ENCODE measurements at places on chromosomes 3 and 15. TPM values are rescaled to one million over a fixed set of nuclear protein-coding genes. Genes with fewer than 3 reads are reported as not detected.

DNA sequence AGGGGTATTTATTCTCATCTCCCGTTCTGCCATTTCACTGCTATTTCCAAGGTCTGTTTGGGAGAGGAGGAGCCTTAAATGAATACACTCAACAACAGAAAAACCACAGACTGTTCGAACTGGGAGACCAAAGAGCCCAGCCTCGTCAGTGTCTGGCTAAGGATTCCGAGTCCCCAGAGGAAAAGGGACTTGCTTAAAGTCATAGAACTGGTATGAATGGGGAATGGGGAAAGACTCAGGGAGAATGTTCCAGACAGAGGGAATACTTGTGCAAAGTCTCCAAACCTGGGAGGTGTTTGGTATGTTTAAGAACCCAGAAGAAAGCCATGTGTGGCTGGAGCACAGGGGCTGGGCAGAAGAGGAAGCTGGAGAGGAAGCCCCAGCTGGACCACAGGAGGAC lies 46.9 kb downstream of the FAM43A start:
- no peak for DNase-seq

DNA sequence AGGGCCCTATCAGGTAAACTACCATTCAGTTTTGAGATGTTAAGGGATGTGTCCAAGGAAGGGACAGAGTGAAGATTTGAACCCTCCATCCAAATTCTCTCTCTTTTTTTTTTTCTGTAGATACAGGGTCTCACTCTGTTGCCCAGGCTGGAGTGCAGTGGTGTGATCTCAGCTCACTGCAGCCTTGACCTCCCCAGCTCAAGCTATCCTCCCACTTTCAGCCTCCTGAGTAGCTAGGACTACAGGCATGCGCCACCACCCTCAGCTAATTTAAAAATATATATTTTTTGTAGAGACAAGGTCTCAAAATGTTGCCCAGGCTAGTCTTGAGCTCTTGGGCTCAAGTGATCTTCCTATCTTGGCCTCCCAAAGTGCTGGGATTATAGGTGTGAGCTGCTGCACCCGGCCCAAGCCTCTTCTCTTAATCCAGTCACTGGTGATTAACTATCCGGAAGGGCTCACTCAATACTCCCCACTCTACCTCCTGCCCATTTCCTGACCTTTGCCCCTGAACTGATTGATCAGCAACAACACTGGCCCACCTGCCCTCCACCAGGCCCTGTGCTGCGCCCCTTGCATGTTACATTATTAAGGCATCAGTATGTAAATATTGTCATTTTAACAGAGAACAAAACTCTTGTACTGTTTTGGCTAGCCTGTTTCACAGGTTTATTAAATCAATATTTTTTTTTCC lies 164.7 kb downstream of the CTNNB1 start:
- DNase-seq: no peak

- DNase-seq: peak; percentile 92
Measured at GRCh38 chr3:134650431-134651346, at the start of gene KY. Gene KY (minus strand): TSS chr3:134651022. CDS start chr3:134650960, 62 bp downstream.

DNA sequence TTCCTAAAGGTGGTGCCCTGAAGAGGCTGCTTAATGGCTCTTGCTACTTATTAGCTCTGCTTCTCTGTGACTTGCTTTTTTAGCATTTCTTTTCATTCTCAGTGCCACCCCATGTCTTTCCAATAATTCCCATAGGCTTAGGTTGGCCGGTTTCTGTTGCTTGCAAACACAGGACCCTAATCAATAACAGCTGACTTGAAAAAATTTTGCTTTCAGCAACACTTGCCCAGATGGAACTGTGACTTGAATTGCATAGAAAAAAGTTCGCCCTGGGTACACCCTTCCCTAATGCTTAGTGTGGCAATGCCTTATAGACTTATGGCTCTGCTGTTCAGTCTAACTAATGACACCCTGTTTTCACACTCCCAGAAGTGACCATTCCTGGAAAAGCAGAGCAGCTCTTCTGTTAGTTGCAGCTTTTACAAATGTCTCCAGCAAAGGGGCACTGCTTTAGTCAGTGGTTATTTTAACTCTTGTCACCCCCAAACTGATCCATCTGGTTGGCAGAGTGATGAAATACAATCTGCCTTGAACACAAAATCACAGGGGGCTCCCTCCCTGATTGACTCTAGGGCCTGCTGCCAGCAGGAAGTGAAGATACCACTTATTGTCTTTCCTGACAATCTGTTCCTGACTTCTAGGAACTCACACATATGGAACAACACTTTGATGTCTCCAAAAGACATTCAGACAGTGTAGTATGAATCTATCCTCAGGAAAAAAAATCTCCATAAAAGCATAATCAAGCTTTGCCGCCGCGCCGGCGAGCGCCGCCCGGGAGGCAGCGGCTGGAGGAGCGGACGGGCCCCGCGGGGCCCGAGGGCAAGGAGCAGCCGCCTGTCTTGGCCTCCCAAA lies 9.7 kb upstream of the SLMAP start:
- DNase-seq: no peak

GRCh38 chr3:8482960-8483665 lies 18.5 kb upstream of the LMCD1 start:
- DNase-seq: no peak

- DNase-seq: no peak
Measured at GRCh38 chr3:161343986-161344385, 27.3 kb downstream of the SPTSSB start.

The SLC9C1 gene
- total RNA-seq: not detected

- no peak for DNase-seq
Measured at GRCh38 chr3:146093896-146094295, 67.1 kb downstream of the PLOD2 start.

- DNase-seq: no peak
Measured at GRCh38 chr3:177482048-177482691, 284.9 kb upstream of the TBL1XR1 start.

GRCh38 chr3:183377307-183377959 lies 51.0 kb downstream of the MCF2L2 start:
- DNase-seq: no peak

DNA sequence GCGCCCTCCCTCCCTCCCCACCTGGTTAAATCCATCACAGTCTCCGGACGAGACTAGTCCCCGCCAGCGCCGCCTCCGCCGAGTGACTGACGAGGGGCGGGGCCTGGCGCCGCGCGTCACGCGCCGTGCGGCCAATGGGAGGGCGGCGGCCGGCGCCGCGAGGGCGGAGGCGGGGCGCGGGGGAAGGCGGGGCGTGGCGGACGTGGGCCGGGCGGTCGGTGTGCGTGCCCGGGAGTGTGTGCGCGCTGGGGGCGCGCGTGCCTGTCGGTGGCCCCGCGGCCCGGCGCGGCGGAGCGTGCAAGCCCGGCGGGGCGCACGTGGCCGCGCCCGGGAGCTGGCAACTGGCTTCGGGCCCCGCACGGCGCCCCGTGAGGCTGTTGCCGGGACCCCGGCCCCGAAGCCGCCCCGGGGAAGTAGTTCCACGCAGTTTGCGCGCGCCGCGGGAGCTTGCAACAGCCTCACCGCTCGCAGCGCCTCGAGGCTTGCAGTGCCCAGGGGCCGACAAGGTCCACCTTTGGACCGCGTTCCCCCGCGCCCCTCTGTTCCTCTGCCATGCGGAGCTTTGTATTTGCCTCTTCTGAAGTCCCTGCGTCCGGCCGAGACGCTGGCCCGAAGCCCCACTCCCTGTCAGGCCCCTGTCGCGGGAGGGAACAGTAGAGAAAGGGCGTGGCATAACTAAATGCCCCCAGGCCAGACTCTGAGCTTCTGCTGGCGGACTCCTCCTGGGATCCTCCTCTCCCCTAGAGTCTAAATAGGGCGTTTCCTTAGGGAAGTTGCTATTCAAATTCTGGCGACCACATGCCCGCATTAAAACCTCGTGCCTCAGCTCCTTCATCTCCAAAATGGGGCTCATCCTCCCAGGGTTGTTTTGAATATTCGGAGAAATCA lies 400.9 kb downstream of the SHQ1 start:
- peak; percentile 95 for DNase-seq

The NANOGP8 gene
- not detected for total RNA-seq

The DOCK3 gene
- 9.0 TPM for total RNA-seq

The ASB14 gene
- not detected for total RNA-seq

The IL17RD gene
- total RNA-seq: 10.8 TPM

- DNase-seq: no peak
Measured at GRCh38 chr3:41213588-41213987, 14.3 kb downstream of the CTNNB1 start.

GRCh38 chr15:98694161-98694560 lies 45.8 kb downstream of the IGF1R start:
- no peak for DNase-seq

DNA sequence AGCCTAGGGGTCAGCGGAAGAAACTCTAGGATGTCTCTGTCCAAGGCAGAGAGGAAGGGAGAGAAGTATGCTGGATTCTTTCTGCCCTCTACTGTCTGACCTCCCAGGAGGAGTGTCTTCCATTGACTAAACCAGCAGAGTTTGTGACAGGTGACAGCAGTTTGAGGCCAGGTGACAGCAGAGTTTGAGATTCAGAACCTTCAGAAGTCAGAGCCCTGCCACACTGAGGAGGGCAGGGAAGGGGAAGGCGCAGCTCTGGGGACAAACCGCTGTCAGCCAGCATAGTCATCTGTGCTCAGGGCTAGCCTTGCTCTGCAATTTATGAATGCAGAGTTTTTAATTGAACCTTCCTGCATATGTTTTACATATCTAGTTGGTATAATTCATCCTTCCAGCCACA lies 12.3 kb downstream of the NRROS start:
- DNase-seq: no peak

DNA sequence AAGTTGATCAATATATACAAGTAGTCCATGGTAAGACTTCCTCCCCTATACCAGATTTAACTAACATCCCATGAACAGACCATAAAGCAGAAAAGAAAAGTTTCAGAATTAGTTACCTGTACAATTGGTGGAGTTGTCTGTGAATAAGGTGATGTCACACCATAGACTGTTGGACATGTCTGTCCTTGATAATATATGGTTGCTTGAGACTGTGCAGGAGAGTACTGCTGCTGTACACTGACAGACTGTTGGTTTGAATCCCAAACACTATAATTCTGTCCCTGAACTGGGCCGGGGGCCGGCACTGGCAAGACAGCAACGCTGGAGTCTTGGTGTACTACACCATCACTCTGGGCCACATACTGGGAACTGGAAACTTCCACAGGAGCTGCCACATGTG lies 77.2 kb downstream of the NBEAL2 start:
- DNase-seq: no peak

The KBTBD13 gene
- total RNA-seq: not detected

Data from esophagus muscularis mucosa (tissue), 4 donors.